ENCODE measurements at places on chromosomes 5 and 9.
A peak's percentile ranks its signal among the peaks of the same experiment; 100 is the strongest.

DNA sequence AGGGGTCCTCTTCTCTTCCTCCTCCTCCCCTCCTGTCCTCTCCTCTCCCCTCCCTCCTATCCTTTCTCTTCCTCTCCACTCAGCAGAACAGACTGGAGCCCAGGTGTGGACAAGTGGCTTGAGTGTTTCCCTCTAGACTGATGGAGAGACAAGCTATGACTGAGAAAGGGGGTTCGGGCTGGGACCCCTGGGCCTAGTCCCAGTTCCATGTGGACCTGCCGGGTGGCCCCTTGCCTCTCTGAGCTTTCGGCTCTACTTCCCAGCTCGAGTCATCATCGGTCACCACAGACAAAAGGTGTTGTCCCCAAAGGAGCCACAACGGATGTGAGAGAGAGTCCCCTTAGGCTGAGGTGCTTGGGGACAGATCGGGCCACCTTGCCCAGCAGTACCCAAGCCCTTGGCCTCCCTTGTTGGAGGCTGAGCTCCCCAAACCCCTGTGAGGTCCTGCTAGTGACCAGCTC lies 3.4 kb upstream of the RXRA start:
- DNase-seq: no peak

DNA sequence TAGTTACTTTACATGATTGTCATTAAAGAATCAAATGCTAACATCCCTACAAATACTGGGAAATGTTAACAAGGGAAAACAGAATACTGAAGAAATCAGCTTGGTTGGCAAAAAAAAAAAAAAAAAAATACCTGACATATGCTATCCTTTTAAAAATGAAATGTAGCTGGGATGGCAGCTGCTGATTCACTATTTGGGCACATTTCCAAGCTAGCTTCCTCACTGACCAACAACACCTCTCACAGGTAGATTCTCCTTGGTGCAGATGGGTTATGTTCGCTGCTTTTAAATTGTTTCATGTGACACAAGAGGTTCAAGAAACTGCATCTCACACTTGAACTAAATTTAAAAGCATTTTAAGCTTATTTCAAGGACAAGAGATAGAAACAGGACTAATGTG lies 6.1 kb upstream of the PRUNE2 start:
- DNase-seq: no peak

DNA sequence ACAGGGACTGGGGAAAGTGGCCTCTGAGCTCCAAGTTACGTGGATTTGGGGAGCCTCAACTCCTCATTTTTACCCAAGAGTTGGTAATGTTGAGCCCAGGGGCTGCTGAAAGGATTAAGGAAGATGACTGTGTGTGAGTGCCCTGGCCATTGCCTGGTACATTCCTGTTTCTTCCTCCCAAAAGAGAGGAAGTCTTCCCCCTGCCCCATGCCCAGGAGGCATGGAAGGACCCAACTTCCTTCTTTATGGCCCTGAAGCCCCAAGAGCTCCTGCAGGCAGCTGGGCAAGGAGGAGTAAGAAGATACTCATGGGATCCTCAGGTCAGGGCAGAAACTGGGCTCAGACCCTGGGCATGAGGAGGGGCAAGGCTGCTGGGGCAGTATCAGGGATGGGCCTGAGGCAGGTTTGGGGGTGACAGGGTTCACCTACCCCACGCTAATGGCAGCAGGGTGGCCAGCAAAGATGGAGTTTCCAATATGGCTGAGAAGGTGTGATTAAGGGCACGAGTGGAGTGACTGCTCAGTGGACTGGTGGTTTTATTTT lies 118.3 kb upstream of the MVB12B start:
- no peak for DNase-seq

DNA sequence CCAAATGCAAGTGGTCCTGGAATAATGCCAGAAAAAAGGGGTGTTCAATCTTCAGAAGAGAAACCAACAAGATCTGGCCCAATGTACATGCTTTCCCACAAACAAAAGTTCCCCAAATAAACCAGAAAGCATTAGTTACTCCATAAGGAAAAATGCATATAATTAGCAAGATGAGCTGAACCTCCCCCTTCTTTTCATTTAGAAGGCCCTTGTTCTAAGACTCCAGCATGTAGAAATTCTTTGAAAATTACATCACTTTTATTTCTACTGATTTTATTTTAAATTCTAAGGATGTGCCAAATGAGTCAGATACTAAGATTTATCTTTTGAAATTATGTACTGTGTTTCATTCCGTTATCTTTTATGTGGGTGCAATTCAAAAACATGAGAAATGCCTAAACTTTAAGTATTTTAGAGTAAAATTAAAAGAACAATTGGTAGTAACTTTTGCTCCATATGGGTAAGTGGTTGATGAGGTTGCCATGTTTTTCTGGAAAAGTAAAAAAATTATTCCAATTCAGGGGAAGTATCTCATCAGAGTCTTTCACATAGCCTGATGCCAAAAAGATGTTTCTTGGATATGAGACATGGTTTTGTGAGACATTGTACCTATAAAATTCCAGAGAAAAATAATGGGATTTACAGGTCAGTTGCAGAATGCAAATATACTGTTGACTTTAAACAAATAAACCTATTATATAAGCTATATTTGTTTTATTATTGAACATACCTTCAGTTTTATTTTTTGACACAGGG lies 106.5 kb upstream of the CCDC112 start:
- no peak for DNase-seq

- DNase-seq: peak; percentile 78
These were observed at the start of gene GADD45G for GRCh38 chr9:89604729-89605464. Gene GADD45G (plus strand): TSS chr9:89605012. CDS start chr9:89605122, 110 bp downstream.

DNA sequence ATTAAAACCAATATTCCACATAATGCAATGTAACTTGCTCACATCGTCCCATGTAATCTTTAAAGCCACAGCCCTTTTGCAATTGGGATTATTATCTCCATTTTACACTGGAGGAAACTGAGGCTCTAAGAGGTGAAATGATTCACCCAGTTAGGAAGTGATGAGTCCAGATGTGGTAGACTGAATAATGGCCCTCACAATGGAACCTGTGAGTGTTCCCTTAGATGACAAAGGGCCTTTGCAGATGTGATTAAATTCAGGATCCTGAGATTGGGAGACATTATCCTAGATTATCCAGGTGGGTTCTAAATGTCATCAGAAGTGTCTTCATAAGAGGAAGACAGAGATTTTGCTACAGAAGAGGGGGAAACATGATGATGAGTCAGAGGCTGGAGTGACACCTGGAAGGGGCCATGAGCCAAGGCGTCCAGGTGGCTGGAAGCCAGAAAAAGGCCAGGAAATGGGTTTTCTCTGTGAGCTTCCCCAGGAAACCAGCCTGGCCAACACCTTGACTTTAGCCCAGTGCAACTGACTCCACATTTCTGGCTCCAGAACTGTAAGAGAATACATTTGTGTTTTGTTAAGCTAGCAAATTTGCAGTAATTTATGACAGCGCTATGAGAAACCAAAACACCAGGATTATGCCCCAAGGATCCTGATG lies 139.1 kb downstream of the KCNIP1 start:
- no peak for DNase-seq

- no peak for DNase-seq
These were observed 103.5 kb downstream of the DAPK1 start for GRCh38 chr9:87601176-87601575.

DNA sequence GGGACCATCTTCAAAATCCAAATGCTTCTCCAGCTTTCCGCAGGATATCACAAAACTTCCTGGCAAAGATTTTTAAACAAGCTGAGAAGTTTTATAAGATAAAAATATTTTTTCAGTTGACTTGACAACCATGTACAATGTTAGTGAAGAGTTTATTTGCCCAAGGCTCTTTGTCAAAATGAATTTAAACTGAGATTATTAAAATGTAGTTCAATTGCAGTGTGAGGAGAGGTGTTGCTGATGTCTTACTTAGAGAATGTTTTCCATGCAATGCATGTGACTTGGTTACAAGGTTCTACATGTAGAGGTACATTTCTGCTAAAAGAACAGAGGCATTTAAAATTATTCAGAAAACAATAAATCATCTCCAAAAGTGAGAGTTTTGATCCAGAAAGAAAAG lies 131.4 kb upstream of the MINAR2 start:
- no peak for DNase-seq

DNA sequence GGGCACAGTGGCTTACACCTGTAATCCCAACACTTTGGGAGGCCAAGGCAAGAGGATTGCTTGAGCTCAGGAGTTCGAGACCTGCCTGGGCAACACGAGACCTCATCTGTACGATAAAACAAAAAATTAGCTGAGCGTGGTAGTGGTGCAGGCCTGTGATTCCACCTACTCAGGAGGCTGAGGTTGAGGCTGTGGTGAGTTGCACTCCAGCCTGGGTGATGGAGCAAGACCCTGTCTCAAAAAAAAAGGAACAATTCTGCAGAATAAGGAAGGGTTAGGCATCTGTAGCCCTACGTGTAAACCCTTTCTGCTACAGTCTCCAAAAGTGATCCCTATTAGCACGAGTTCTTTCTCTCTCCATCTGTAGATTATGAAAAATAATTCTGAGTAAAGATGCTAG lies 19.9 kb downstream of the CDC26 start:
- DNase-seq: no peak

DNA sequence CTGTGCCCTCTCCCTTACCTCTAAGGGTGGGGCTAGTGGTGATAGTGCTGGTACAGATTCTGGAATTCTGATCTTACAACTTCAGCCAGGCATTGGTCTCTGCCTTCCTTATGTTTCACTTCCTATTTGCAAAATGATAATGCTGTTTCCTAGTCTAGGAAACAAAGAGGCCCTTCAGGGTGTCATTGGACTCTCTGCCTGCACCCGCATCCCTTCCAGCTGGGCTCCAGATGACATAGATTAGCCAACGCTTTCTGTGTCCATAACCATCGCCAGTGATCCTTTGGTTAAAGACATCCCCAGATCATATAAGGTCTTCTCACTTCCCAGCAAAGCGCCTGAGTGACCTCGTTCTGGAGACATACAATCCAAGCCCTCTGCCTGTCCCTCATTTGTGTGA lies 180.7 kb downstream of the ERCC6L2 start:
- DNase-seq: no peak

GRCh38 chr5:143019614-143020515 lies 249.7 kb downstream of the ARHGAP26 start:
- DNase-seq: no peak

DNA sequence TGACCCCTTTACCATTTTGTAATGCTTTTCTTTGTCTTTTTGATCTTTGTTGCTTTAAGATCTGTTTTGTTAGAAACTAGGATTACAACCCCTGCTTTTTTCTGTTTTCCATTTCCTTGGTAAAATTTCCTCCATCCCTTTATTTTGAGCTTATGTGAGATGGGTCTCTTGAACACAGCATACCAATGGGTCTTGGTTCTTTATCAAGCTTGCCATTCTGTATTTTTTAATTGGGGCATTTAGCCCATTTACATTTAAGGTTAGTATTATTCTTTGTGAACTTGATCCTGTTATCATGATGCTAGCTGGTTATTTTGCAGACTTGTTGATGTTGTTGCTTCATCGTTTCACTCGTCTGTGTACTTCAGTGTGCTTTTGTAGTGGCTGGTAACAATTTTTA lies 337.3 kb downstream of the SPATA31D1 start:
- no peak for DNase-seq

DNA sequence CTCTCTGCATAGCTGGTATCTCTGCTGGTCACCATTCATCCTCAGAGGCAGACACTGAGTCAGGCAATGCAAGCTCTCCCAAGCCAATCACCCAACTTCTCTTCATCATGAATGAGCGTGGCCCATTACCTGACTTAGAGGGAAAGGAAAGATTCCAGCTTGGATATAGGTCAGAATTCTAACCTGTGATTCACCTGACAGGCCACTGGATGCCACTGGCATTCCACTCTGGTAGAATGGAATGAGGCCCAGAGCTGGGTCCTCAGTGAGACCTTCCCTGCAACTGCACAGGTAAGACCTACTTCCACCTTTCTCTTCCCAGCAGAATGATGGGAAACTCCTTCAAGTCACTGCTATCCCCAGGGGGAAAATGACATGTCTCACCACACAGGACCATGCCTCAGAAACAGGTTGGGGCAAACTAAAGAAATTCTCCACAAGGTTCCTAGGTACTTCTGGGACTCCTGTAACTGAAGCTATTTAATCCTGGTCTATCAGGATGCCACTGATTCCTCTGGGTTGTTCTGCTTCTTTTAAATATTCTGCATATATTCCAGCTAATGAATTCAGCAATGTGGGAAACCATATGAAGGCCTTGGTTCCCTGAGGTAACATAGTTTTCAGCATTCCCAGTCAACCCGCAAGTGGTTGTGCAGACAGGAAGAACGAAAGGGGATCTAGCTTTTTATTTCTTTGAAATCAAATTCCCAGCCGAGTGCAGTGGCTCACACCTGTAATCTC lies 62.0 kb downstream of the SUSD1 start:
- DNase-seq: no peak

- no peak for DNase-seq
These were observed 237.8 kb upstream of the EDIL3 start for GRCh38 chr5:84622461-84622860.

DNA sequence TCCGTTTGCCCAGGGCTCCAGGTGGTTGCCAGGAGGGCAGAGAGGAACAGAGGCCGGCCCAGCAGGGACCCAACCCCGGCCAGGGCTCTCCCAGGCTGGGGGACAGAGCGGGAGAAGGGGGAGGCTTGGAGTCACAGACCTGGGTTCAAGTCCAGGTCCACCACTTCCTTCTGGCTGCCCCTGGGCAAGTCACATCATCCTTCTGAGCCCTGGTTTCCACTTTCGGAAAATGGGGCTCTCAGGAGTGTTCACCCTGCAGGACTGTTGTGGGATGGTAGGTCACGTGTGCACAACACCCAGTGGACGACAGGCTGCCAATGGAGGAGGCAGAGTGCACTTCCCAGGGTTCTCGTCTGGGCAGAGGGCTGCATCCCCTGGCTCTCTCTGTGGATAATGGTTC lies 245.4 kb downstream of the PBX3 start:
- DNase-seq: no peak

DNA sequence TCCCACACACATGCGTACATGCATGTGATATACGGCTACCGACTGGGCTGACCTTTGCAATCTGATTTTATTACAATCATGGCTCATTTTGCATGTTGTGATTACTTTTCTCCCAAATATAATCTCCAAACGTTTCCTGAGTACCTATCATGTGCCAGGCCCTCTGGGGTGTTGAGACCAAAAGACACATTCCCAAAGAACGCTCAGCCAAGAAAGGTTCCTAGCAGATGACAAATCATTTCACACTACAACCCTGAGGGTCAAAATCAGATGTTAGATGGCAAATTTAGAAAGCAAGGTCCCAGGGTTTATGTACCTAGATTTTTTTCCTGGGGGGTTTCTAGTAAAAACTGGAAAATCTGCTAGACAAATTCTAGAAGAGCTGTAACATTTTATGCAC lies 32.4 kb upstream of the SLC25A51 start:
- no peak for DNase-seq
